ENCODE measurements at places on chromosomes 11 and 22.

DNA sequence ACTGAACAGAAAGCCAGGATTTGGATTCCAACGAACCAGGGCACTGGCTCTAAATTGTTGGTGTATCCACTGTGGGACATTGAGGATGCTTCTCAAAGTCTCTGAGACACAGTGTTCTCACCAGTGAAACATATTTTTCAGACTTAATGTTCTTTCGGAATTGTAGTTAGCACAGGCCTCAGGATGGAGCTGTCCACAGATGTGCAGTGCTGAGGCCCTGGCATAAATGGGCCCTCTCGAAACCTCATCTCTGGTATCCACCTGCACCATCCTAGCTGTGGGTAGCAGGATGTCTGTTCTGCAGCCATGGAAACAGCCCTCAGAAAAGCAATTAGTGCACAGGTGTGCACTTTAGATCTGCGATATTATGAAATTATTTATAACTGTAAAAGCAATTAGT lies 656.8 kb downstream of the TBC1D22A start:
- no peak for DNase-seq

DNA sequence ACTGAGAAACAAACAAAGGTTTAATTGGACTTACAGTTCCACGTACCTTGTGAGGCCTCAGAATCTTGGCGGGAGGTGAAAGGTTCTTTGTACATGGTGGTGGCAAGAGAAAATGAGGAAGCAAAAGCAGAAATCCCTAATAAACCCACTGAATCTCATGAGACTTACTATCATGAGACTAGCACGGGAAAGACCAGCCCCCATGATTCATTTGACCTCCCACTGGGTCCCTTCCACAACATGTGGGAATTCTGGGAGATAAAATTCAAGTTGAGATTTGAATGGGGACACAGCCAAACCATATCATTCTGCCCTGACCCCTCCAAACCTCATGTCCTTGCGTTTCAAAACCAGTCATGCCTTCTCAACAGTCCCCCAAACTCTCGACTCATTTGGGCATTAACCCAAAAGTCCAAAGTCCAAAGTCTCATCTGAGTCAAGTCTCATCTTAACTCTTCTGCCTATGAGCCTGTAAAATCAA lies 617.4 kb downstream of the CNTN5 start:
- no peak for DNase-seq

DNA sequence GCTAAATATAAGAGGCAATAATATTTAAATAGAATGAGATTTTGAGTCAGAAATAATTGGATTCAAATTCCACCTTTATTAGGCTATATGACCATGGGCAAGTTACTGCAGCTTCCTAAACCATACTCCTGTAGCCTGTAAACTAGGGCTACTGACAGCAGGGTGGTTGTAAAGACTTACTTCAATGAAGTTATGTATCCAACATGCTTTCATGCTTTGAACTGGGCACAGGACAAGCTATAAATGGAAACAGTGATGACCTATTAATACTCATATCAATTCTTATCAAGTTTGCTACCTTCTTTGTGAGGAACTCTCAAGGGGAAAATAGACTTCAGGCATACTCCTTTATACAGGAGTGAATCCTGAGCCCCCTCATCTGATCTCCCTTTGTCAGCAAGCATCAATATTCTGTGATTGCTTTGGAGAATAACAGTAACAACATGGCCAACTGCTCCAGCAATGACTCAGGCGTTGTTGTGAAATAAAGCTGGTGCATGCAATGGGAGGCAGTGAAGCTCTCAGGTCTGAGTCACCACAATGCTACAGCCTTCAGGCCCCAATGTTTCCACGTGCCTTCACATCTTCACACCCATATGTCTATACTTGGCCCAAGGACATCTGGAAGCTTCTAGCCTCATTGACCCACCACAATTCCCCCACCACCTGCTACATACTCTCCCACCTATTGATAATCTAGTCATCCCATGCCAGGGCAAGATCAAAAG lies 102.5 kb downstream of the KCNA4 start:
- DNase-seq = no peak

- DNase-seq = peak; percentile 18
Observed at GRCh38 chr11:86990031-86990430, 34.8 kb upstream of the FZD4 start.

- DNase-seq = no peak
Observed at GRCh38 chr22:26087816-26088215, 81.4 kb upstream of the SEZ6L start.

DNA sequence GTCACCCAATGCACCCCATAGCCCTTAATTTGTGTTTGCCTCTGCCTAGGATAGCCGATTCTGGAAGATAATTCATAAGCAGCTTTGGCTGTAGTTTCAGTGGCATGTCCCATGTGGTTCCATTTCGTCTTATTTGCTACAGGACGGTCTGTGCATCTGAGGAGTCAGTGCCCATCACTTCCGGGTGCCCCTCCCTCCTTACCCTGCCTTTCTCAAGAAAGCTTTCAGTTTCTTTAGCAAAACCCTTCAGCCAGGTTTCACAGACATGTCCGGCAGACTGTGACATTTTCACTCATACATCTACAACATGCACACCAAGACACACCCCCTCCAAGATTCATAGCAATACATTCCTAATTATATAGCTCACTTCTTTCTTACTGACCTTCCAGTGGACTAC lies 14.3 kb downstream of the TP53AIP1 start:
- no peak for DNase-seq

DNA sequence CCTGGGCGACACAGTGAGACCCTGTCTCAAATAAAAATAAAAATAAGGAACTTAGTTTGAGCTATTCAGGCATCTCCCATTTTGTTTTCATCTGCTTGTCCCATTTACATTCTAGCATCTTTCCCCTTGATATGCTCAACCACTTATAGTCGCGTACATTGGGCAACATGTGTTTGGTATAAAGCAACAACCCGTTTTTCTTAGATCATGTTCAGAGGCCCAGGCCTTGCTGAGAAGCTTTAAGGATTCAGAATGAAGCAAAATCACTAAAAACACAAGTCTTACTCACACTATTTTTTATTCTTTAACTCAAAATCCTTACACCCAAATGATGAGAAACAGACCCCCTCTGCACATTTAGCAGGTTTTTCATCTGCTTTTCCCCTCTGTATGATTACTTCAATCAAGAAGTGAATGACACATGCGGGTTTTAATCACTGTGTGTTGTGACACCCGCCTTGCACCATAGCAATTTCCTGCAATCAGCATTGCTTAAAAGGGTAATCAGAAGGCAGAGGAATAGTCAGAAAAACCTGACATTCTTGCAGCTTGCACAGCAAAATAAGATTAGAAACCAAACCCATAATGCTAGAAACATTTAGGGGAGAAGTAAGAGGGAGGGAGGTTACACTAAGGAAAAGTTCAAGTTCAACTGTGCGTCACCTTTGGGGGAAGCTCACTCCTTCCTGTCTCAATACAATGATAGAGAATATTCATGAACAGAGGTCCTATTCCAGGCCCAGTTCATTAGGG lies 25.9 kb downstream of the ALG9 start:
- DNase-seq = no peak

GRCh38 chr11:13857828-13858227 lies 104.7 kb upstream of the SPON1 start:
- no peak for DNase-seq

DNA sequence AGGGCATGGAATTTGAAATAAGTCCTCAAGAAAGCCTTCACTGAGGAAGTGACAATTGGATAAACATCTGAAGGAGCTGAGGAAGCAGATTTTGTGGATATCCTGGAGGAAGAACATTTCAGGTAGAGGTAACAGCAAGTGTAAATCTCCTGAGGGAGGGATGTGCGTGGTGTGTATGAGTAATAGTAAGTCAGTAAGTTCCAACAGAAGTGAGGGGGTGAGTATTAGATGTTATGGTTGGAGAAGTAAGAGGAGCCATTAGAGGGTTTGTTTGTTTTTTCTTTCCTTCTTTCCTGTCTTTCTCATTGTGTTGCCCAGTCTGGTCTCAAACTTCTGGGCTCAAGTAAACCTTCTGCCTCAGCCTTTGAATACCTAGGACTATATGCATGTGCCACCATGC lies 29.0 kb downstream of the ANKRD42 start:
- DNase-seq = no peak

GRCh38 chr11:63719987-63720386 lies 38.7 kb downstream of the RTN3 start:
- DNase-seq = no peak

GRCh38 chr11:37336401-37336800 lies 738.4 kb upstream of the RAG2 start:
- DNase-seq = no peak

DNA sequence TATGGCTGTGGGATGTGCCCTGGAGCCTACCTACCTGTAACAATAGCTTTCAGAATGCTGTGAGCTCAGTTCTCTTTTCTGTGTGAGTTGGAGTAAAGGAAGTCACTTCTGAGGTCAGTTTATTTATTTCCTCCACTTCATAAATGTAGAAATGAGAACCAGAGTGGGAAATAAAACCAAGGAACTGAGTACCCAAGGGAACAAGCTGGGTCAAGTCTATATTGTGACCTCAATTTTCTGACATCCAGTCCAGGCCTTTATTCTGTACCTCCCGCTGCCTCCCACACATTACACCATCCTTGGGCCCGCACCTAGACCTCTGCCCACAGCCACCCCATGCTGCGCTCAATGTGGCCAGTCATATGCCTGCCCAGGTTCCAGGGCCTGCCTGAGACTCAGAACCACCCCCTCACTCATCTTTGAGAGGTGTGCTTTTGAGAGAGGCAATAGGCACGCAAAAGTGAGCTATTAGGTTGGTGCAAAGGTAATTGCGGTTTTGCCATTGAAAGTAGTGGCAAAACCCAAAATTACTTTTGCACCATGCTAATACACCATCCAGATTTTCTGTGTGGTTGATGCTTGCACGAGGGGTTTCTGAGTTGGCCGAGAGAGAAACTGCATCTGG lies 9.8 kb downstream of the MS4A6E start:
- DNase-seq = no peak

- DNase-seq = no peak
Observed at GRCh38 chr11:93330446-93330984, at the start of gene DEUP1. TSS of gene DEUP1 (plus strand) at chr11:93330742. CDS start at chr11:93332260, 1,518 bp downstream.

GRCh38 chr11:81787584-81788049 lies 946.0 kb downstream of the FAM181B start:
- DNase-seq = no peak

DNA sequence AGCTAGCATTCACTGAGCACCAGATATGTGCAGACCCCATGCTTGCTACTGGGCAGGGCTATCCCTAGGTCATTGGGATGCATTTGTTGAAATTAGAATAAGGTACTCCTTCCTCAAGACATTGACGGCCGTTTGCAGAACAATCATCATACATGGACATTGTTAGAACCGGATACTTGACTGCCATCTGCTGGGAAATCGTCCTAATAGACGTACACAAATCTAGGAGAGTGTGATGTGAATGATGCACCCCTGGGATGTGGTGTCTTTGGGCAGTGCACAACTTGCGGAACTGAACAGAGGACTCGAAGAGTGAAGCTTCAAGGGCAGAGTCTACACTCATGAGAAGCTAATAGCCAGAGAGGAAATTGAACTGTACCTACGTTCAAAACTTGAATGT lies 35.9 kb downstream of the MYO18B start:
- peak; percentile 14 for DNase-seq

- DNase-seq = no peak
Observed at GRCh38 chr11:17475666-17476316, 854 bp downstream of the ABCC8 start.

DNA sequence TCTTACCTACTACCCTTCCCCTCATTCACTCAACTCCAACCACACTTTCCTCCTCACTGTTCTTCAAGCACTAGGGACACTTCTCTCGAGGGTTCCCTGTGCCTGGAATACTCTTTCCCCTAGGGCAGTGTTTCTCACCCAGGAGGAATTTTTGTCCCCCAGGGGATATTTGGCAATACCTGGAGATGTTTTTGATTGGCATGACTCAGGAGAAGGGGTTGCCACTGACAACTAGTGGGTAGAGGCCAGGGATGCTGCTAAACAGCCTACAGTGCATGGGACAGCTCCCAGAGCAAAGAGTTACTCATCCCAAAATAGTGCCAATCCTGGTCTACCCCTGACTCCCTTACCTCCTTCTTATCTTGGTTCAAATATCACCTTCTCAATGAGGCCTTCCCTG lies 40.0 kb downstream of the BTG4 start:
- DNase-seq = no peak

- DNase-seq = no peak
Observed at GRCh38 chr11:134022748-134023147, 46.1 kb upstream of the JAM3 start.

GRCh38 chr22:20904980-20905355 lies 12.2 kb upstream of the CRKL start:
- DNase-seq = no peak

GRCh38 chr11:110855191-110855590 lies 143.0 kb upstream of the ARHGAP20 start:
- no peak for DNase-seq

All from HCEC 1CT (cell line).